ENCODE measurements at places on chromosomes 2 and 18.

- DNase-seq = no peak
Observed at GRCh38 chr2:169105476-169105875, 36.1 kb downstream of the DHRS9 start.

GRCh38 chr2:156435396-156435717 is 822 bp upstream of the GPD2 start:
- DNase-seq = no peak

- DNase-seq = no peak
Observed at GRCh38 chr2:136049011-136049742, 63.8 kb upstream of the DARS1 start.

DNA sequence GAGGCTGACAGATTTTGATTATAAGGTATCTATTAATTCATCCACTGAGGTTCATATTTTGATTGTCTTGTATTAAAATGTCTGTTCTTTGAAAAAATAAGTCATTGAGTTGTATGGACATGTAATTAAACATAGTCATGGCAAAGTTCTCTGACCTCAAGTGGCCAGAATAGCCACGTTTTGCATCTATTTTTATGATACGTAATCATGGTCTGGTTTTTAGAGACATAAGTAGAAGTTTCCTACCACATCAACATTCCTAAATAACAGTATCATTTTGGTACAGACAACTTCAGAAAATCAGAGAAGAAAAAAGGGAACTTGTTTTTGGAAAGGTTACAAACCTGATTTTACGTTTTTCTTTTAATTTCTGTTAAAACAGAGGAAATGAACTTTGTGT is 47.6 kb downstream of the COL5A2 start:
- no peak for DNase-seq

DNA sequence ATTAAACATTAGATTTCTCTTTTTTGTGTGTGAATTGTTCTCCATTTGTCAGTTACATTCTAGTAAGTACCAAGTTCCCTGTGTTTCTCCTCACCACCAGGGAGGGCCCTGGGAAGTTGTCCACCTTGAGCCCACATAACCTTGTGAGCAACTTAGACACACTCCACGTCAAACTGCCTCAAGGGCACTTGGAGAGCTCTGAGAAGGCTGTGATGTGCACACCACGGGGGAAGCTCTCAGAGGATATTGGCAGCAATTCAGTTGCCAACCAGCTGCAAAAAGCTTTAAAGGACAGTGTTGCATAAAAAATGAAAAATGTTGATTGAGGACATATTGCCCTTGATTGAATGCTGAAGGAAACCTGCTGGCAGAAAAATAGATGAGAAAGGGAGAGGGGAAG is 743.6 kb downstream of the RNF144A start:
- no peak for DNase-seq

DNA sequence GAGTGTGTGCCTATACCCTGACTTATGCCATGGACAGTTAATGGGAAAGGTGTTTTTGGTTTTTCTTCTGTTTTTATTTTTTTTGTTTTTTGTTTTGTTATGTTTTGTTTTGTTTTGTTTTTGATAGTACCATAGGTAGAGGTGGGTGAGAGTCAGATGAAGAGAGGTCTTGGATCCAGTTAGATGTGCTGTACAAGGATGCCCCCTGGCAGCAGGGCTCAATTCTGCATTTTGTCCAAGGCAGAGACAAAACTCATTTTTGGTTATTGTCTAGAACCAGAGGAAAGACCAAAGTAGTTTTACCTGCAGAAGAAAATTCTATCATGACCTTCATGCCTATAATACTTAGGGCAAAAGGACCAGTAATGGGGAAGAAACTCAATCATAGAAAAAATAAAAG is 48.5 kb downstream of the SLC5A7 start:
- DNase-seq = no peak

GRCh38 chr2:120871881-120872620 is 136.4 kb downstream of the GLI2 start:
- DNase-seq = no peak

DNA sequence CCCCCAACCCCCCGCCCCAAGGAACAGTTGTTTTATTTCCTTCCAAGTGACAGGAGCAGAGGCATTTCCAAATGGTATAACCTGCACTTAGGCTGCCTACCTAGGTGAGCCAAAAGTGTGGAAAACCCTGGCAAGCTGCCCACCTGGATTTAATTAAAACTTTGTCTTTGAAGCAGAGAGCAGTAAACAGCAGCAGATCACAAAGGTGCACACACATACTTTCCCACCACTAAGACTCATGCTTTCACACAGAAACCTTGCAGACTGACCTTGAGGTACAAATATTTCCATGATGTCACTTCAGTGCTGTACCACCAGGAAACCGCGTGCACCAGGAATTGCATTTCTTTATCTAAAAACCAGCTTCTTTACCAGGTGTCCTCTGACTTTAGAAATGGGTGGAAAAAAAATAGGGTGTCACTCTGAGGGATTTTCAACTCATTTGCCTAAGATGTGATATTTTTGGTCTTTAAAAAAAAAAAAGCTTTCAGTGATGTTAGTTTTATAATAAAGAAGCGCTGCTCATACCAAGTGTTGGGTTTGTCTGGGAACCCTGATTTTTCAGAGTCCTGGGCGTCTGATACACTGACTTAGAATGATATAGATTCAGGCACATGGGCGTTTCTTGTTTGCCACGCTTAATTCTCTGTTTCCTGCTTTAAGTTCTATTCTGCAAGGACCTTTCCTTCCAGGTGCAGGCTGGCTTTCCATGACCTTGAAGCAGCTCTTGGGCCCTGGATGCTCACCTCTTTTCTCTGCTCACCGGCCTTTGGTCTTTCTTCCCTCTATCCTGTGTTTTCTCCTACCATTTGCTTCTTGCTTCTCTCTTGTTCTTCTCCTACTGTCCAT is 70.7 kb upstream of the BCL2L11 start:
- no peak for DNase-seq

GRCh38 chr18:48134609-48135008 is 204.2 kb upstream of the SMAD2 start:
- no peak for DNase-seq

- no peak for DNase-seq
Observed at GRCh38 chr18:46156124-46156745, 52.0 kb downstream of the HAUS1 start.

GRCh38 chr2:23460993-23461392 is 76.0 kb downstream of the KLHL29 start:
- no peak for DNase-seq

GRCh38 chr18:7822435-7823331 is 255.6 kb downstream of the PTPRM start:
- DNase-seq = no peak

DNA sequence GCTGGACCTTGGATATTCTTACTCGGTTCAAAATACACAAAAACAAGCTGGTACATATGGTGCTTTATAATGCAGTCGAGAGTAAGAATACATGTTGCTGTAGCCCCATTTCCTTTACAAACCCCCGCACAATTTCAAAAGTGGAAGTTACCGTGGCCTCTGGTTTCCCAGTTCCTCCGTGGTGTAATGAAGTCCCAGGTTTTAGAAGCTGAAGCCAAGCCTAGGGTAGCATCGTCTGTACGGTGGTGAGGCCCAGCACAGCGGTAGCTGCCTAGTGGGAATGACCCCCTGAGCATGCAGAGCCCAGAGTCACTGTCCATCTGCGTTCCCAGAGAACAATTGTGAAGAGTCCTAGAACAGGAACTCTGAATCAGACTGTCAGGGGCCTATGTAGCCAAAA is 171.8 kb downstream of the ASXL3 start:
- DNase-seq = no peak

GRCh38 chr2:11675423-11676112 is 5.6 kb upstream of the NTSR2 start:
- no peak for DNase-seq

DNA sequence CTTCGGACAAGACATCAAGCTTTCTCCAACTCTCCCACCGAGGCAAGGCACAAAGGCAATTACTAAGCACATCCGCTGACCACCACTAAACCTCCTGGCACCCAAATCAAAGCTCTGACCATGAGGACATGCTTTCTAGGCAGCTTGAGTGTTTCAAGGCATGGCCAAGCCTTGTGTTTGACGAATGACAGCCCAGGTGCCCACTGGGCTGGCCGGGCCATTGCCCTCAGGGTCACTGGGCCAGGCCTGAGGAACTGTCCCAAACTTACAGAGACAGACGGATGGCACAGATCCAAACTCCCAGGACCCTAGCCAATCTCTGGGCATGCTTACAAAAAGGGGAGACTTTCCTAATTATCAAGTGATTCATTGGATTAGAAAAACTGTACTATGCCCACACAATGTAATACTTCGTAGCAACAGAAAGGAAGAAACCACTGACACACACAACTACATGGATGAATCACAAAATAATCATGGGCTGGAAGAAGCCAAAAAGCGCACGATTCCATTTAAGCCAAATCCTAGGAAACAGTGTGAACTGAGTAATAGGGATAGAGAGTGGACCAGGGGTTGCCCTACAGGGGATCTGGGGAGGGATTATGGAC is 20.2 kb downstream of the CRACDL start:
- DNase-seq = no peak

DNA sequence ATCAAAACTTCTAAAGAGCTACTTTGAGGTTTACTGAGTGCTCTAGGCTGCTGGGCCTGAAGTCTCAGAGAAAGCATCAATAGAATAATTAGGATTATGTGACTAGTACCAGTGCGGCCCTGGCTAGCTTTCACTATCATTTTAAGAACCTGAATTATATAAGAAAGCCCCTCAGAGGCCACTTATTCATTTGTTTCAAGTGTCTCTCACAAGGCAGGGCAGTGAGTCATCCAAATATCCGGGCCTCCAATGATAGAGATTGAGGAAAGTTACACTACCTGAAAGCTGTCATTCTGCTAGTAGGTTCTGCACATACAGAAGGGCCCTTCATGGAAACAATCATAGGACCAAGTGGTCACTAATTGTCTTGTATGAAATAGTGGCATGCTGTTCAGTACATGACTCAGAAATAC is 193.1 kb downstream of the L3MBTL4 start:
- no peak for DNase-seq

- no peak for DNase-seq
Observed at GRCh38 chr2:66948234-66948633, 448.9 kb upstream of the ETAA1 start.

- no peak for DNase-seq
Observed at GRCh38 chr2:148971547-148971946, 67.0 kb upstream of the LYPD6B start.

GRCh38 chr2:43542285-43542933 is 53.4 kb downstream of the THADA start:
- DNase-seq = no peak

GRCh38 chr2:54455131-54455562 is 980 bp upstream of the SPTBN1 start:
- no peak for DNase-seq

- DNase-seq = no peak
Observed at GRCh38 chr2:12895017-12895416, 178.3 kb downstream of the TRIB2 start.

DNA sequence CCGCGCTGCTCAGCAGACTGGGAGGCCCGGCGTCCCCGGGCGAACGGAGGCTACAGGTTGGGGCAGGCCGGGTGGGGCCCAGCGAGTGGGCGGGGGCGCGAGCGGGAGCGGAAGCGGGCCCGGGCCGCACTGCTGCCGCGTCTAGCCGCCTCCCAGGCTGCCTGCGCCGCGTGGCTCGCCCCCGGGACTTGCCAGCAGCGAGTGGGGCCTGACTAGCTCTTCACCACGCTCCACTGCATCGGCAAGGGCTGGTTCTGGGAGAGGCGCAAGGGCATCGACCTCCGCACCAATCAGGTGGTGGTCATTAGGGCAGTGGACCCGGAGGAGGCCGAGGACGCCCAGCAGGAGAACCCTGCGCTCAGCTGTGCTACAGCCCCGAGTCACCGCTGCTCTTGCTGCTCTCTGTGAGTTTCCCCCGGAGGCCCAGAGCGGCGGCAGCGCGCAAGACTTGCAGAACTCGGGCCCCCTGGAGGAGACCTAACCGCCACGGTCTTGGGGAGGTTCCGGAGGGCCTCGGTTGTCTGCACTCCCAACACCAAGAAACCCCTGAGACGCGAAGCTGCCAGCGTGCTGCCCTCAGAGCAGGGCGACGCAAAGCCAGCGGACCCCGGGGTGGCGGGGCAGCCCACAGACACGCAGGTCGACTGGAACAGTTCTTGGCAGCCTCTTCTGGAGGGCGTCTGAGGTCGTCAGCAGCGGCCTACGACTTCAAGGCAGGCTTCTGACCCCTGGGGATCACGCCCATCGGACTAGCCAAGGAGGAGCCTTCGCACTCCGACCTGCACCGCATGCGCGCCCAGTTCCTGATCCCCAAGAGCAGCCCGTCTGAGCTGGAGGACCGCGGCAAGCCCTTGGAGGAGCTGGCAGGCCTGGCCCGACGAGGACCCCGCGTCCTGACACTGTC is 27.2 kb upstream of the PTPN2 start:
- DNase-seq = no peak

DNA sequence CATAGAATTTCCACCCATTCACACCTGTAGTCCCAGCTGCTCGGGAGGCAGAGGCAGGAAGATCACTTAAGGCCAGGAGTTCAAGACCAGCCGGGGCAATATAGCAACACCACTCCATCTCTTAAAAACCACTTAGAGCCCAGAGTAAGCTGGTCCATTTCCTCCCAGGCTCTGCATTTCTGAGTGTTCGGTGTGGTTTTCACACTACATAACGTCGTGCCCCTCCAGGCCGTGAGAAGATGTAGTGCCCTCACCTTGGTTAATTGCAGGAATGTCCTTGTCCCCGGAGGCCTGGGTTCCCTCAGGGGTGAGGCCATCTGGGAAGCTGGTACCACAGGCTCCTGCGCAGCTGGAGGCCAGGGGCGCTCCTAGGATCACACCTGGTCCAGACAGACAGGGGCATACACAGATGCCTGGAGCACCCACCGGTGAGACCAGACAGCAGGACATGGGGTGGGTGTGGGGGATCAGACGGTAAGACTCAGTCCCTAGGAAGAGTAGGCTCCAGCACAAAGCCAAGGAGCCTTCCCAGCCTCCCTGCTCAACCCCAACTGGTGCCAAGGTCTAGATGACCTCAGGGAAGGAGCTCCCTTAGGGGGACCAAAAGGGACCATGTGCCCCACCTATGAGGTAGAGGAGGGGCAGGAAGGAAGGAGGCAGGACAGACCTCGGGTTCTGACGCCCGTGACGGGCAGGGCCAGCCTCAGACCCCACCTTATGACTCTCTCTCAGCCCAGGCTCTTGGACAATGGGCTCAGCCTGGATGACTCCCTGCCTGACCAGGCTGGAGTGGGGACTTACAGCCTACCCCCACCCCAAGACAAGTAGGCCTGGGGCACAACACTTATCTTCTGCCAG is 752 bp downstream of the ASTL start:
- DNase-seq = no peak

DNA sequence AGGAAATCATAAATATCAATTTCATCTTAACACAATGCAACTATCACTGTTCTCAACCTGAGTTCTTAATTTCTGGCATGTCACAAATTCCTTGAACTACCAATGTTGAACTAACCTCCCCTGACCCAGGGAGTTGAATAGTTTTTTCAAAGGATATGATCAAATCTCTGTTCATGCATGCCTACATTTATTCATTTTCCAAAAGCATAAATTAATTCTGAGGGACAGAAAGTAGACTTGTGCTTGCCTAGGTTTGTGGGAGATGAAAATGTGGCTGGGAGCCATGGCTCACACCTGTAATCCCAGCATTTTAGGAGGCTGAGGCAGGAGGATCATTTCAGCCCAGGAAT is 175.7 kb downstream of the TGIF1 start:
- no peak for DNase-seq

Data from activated CD8-positive, alpha-beta memory T cell treated with anti-CD3 and anti-CD28 coated beads for 1 hour (primary cell).